ENCODE measurements at places on chromosomes 7 and 10.

GRCh38 chr10:63390521-63390920 lies 75.3 kb downstream of the JMJD1C start:
- no peak for DNase-seq

DNA sequence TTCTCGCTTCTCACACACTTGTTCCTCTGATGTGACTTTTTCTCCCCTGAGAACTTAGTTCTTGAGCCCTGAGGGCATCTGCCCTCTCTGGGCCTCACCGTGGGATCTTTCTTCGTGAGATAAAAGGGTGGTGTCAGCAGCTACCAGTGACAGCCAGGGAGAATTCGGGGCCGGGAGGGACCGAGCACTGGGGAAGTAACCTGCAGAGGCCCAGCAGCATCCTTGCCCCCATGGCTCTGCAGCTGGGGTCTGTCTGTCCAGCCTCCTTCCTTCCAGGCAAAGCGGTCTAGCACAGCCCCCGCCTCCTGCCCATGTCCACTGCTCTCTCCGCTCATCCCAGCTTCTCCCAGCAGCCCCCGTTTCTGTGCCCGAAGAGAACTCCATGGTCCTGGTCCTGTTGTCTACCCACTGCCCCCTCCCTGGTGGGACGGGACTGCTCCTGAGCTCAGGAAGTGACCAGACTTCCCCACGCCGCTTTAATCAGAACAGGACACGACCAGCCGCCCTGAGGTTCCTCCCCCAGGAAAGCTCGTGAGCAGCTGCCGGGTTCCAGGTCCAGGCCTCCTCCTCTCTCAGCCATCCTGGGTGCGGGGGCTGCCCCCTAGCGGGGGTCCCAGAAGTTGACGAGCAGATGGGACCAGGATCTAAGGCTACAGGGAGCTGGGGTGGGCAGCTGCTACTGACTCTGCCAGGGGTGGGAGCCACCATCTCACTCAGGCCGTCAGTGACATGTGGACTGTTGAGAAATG lies 187.5 kb downstream of the WDR37 start:
- DNase-seq, result no peak

DNA sequence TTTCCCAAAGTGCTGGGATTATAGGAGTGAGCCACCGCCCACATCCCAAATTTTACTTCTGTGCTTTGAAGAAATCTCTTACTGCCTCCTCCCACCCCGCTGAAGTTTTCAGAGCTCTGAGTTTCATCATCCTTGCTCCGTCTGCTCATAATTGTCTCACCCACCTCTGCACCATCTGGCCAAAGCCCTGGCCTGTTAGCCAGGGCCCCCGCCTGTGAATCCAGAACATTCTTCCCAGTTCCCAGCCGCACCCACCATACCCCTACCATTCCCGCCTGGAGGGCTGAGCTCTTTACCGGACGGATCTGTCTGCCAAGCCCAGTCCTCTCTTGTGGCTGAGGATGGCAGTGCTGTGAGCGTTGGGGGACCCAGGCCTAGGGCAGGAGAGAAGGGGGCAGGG lies 14.5 kb downstream of the SSC4D start:
- no peak for DNase-seq

DNA sequence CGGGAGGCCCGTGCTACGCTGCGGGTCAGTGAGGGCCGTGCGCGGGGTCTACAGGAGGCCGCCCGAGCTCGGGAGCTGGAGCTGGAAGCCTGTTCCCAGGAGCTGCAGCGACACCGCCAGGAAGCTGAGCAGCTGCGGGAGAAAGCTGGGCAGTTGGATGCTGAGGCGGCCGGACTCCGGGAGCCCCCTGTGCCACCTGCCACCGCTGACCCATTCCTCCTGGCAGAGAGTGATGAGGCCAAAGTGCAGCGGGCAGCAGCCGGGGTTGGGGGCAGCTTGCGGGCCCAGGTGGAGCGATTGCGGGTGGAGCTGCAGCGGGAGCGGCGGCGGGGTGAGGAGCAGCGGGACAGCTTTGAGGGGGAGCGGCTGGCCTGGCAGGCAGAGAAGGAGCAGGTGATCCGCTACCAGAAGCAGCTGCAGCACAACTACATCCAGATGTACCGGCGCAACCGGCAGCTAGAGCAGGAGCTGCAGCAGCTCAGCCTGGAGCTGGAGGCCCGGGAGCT lies 7.0 kb downstream of the LZTS2 start:
- no peak for DNase-seq

DNA sequence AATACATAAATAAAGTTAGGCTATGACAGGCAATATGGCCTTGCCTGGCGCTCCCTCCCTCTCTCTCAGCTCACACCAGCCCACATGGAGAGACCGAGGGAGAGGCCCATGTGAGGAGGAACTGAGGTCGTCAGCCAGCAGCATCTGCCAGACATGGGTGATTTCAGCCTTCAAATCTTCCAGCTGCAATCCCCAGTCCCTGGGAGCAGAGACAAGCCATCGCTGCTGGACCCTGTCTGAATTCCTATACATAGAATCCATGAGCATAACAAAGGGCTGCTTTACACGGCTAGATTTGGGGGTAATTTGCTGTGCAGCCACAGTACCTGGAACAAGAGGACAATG lies 35.6 kb downstream of the ANKRD16 start:
- no peak for DNase-seq

Data from CD4-positive, alpha-beta T cell (primary cell).